CD4-positive, alpha-beta memory T cell (primary cell): ENCODE measurements at places on chromosomes 13 and 19. TPM values are rescaled to one million over a fixed set of nuclear protein-coding genes. Genes with fewer than 3 reads are reported as not detected.

DNA sequence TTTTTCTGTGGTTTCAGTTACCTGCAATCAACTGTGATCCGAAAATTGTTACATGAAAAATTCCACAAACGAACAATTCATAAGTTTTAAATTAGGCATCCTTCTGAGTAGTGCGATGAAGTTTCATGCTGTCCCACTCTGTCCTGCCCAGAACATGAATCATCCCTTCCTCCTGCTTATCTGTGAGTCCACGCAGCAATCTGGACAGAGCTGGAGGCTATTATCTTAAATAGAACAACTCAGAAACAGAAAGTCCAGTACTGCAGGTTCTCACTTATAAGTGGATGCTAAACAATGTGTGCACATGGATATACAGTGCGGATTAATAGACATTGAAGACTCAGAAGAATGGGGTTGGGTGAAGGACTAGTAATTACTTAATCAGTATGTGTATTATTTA, 583.7 kb upstream of the SPRY2 start:
- DNase-seq, result no peak

GRCh38 chr19:21789466-21790085, 22.2 kb upstream of the ZNF100 start:
- no peak for DNase-seq

- DNase-seq, result no peak
Measured at GRCh38 chr19:40378509-40378908, 11.5 kb downstream of the HIPK4 start.

DNA sequence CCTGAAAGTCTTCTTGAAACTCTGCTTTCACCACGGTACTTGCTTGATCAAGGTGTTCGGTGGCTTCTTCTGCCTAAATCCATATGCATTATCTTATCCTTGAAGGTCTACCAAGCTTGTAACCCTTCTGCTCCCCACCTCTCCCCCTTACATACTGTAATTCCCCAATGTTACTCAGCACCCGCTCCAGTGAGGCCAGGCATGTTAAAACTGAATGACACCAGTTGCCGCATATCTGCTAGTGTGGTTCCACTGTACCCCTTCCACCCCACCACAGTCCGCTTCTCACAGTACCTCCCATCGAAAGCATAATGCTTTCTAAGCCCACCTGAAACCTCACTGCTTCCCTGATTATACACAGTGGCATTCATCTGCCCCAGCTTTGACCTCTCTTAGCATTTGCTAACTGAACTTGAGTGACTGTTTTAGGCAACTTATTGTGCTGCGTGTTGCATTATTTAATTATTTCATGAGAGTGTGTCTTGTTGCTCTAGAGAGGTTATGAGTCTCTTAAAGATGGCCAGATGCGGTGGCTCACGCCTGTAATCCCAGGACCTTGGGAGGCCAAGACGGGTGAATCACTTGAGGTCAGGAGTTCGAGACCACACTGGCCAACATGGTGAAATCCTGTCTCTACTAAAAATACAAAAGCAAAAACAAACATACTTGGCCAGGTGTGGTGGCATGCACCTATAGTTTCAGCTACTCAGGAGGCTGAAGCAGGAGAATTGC, 87.6 kb upstream of the MBNL2 start:
- DNase-seq, result no peak

DNA sequence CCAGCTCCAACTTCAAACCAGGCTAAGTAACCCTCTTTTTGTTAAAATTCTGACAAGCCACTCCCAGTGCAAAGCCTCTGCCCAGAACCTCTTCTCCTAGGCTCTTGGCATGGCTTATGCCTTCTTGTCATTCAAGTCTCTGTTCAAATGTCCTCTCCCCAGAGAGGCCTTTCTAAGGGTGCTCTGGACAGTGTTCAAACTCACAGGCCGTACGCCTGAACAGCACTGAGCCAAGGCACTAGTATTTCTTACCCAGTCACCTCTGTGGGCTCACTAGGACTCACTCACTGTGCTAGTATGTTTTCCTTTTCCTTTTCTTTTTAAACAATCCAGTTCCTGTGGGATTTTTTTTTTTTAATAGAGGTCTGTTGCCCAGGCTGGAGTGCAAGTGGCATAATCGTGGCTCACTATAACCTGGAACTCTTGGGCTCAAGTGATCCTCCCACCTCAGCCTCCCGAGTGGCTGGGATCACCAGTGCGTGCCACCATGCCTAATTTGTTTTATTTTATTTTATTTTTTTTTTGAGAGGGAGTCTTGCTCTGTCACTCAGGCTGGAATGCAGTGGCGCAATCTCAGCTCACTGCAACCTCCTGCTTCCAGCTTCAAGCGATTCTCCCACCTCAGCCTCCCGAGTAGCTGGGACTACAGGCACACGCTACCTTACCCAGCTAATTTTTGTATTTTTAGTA, 2.3 kb upstream of the ASF1B start:
- no peak for DNase-seq

DNA sequence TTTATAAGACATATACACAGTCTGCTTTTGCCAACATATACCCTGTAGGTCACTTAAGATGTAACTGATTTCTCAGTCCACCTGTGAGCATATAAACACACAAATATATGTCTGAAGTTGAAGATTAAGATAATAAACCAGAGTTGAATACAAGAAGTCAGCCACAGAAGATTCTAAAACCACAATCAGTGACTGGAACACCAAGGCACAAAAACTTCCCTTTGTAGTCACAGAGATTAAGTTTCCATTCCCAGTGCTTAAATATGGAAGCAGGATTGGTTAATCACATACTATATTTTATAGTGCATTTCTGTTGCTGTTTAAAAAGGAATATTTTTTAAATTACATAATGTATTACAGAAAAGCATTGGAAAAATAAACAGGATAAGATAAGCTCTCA, 39.9 kb downstream of the MTMR6 start:
- DNase-seq, result no peak

GRCh38 chr19:49857061-49857837, 6.3 kb downstream of the PTOV1 start:
- DNase-seq, result no peak

DNA sequence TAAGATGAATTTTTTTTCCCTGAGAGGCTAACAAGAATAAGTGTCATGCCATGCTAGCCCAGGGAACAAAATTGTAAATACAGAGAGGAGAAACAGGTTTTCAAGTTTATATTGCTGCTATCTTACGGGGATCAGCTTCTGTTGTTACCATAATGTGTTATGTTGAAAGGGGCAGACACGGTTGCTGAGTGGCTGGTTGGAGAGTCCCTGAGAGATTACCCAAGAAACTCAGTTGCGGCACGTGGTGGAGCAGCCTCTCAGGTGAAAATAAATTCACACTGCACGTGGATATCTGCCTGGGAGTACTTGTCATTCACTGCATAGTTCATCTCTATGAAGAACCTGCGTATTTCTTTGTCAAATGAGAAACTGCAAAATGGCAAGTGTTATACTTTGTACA, 293.6 kb downstream of the TDRD3 start:
- no peak for DNase-seq

DNA sequence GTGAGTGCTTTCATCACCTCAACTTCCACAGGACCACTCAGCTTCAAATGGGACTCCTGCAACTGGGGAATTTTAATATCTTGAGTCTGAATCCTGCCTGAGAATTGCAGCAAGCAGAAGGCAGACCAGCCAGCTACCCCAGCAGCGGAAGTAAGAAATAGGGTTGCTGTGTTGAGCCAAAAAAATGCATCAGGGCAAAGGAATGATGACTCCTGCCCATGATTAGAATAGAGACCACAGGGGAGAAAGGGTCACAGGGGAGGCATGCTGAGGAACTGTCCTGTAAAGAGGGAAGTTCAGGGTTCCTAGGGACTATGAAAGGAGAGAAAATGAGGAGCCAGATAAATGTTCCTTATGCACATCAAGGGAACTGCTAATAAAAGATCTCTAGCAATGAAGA, 370.2 kb downstream of the KCTD12 start:
- DNase-seq, result no peak

- no peak for DNase-seq
Measured at GRCh38 chr19:12411893-12412292, 10.8 kb upstream of the ZNF799 start.

- DNase-seq, result no peak
Measured at GRCh38 chr19:43498233-43498842, 6.2 kb downstream of the PHLDB3 start.

FAM216B gene
- not detected for polyA plus RNA-seq

SLC6A16 gene
- polyA plus RNA-seq, result 1.8 TPM

LRRC25 gene
- polyA plus RNA-seq, result 0.07 TPM

SHISA2 gene
- polyA plus RNA-seq, result 0.32 TPM

CNN2 gene
- 632 TPM for polyA plus RNA-seq

CYP4F22 gene
- polyA plus RNA-seq, result 1.1 TPM

HCST gene
- polyA plus RNA-seq, result 567 TPM

ACER1 gene
- 0.90 TPM for polyA plus RNA-seq

NKPD1 gene
- polyA plus RNA-seq, result 0.61 TPM
